ENCODE measurements at places on chromosomes 5 and 9.

GRCh38 chr9:19662213-19662612, 126.6 kb downstream of the SLC24A2 start:
- DNase-seq, result no peak

DNA sequence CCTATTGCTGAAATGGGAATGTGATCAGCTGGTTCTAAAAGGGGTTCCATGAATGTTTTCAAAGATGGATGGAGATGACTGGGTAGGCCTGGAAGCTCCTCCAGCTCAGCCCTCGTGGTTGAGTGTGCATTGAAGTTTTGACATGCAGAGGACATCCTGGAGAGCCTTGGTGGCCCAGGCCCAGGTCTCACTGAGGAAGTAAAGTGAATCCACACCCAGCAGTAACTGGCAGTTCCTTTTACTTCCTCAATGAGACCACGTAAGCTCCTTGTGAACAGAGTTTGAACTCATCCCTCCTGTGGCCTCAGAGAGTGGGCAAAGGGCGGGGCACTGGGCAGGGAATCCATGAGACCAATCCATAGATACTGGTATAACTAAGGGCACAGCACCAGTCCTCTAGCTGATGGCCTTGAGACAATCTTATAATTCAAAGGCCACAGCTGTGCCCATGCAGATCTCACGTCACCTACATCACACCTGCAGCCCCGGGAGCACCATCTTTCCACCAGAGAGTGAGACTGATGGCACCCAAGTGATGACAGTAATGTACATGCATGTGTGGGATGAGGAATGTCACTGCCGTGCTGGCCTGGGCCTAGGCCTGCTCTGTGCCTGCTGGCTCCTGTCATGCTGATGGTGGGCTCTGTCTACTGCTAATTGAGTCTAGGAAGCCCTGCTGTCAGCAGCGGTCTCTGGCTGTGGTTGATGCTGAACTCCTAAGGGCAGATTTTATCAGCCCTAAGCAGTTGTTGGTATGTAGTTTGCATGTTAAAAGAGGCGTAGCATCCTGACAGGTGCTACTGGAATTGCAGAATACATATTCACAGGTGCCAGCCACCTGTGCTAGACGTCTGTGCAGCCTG, 257.8 kb downstream of the FSTL4 start:
- no peak for DNase-seq

- DNase-seq, result no peak
Observed at GRCh38 chr5:115776989-115777388, 39.5 kb downstream of the CDO1 start.

DNA sequence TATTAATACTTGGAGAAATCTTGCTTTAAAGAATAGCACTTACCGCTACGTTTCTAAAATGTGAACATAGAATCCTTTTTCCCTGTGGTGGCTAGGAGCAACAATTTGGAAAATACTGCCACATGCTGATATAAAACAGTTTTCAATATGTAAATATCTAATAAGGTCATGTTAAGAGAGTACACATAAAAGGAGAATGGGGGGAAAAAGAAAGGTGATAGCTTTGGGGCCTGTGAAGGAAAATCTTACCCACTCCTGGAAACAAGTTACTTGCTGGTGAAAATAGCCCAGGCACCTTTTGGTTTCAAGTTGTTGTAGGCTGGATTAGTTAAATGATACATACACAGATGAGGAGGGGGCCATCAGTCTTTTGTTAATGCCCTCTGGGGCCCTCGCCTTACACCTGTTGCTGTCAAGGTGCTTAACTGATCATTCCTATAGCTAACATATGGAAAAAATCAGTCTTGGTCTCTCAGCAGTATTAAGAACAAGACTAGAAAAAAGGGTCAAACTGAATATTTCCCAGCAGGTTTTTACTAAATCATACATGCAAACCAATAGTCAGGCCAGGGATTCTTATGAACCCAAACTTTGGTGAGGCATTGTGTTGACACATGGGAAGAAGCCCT, 24.1 kb downstream of the FYB1 start:
- DNase-seq, result no peak

DNA sequence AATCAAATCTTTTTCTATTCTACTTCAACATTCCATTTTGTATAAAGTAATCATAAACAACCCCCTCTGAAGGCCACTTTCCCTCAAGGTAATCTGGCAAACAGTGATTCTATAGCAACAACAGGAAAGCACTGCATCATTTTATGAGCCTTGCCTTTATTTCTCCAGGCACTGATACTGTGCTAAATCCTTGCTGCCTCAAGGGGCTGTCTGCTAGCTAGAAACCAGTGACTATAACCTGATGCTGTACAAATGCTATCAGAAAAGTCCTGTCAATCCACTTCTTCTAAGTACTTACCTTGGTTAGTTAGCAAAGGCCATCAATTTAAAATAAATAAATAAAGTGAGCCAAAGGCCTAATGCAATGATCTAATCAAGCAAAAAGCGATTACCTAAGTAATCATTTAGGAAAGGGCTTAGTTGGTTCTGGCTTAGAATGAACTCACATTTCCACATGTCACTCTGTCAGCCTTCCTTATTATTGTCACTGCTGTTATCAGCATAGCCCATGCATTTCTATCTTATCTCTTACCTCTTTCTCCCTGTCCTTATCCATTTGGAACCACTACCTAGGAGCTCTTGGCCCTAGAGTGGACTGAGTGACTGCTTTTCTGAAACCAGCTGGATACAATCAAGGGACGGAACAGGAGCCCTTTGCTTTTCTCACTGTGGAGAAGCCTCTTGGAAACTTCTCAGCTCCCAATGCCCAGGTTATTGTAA, 246.1 kb upstream of the MEF2C start:
- no peak for DNase-seq

- DNase-seq, result no peak
Observed at GRCh38 chr9:105259274-105259673, 14.8 kb downstream of the SLC44A1 start.

DNA sequence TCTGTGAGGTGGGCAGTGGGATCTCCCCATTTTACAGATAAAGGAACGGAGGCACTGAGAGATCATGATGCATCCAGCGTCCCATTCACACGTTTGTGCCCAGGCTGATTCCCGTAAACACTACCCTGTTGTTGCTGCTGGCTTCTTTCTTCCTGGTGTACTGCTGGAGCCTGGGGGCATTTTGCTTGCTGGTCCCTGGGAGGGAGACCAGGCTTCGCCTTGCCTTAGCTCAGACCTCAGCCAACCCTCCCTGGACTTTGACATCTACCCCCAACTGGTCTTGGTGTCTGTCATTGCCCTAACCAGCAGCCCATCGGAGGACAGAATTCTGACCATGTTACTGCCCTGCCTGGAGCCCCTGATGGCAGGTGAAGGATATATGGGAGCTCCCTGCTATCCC, 82.4 kb downstream of the ZNF618 start:
- no peak for DNase-seq

DNA sequence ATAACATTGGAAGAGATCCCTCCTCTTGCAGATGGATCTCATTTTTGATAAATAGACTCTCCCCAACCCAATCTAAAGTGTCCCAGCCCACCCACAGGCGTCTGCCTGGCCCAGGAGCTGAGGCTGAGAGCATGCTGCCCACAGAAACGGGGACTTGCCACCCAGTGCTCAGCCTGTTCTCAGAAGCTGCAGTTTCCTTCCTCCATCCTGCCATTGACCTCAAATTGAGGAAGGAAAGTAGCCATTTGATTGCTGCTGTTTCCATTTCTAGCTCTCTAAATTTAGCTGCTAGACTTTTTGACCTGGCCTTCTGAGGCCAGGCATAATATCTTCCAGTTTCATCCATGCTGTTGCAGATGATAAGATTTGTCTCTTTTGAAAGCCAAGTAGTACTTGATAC, 31.1 kb upstream of the FRMD3 start:
- no peak for DNase-seq

GRCh38 chr5:2201011-2201410, 318.3 kb upstream of the IRX4 start:
- DNase-seq, result no peak
